ENCODE measurements at places on chromosomes 7 and 10.

DNA sequence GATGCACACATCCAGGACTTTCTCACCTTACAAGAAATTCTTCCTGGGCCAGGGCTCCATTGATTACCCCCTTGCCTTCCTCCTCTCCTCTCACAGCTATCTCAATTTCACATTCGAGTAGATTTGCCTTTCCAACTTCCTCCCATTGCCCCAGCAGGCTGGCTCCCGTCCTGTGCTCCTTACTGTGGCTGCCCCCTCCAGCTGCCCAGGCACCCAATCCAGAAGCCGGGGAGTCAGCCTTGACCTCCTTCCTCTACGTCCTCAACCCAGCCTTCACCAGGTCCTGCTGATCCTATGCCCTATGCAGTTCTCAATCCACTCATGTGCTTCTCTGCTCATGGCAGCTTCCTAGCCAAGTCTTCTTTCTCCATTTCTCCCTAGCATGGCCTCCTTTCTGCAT lies 85.7 kb upstream of the GPR26 start:
- no peak for DNase-seq

DNA sequence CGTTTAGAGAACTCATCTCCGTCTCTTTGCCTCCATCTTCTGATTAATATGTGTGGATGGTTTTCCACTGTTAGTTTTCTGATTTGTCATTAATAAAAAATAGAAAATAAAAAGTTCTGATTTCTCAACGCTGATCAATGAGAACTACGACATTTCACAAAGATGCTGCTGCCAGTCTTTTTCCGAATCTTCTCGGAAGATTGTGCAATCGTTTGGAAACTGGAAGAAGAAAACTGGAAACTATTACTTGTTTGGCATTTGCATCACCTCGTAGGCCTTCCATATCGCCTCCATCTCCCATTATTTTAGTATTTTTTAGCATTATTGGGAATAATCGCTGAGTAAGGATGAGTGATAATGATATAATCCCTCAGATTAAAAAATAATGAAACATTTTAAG lies 123.2 kb upstream of the KLF6 start:
- DNase-seq = no peak

DNA sequence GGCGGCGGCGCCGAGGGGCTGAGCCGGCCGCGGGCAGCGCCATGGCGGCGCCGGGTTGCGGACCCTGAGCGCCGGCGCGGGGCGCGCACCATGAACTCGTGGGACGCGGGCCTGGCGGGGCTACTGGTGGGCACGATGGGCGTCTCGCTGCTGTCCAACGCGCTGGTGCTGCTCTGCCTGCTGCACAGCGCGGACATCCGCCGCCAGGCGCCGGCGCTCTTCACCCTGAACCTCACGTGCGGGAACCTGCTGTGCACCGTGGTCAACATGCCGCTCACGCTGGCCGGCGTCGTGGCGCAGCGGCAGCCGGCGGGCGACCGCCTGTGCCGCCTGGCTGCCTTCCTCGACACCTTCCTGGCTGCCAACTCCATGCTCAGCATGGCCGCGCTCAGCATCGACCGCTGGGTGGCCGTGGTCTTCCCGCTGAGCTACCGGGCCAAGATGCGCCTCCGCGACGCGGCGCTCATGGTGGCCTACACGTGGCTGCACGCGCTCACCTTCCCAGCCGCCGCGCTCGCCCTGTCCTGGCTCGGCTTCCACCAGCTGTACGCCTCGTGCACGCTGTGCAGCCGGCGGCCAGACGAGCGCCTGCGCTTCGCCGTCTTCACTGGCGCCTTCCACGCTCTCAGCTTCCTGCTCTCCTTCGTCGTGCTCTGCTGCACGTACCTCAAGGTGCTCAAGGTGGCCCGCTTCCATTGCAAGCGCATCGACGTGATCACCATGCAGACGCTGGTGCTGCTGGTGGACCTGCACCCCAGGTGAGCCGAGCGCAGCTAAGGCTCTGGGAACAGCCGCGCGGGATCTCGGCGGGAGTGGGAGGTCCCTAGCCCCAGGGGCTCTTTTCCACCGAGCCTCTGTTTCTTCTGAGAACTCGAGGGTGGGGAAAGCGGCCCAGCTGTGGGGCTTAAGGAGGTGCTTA lies at the start of gene GPR26:
Gene GPR26 (plus strand): TSS at position 38 of the 919 bp plus-strand sequence. CDS start 53 bp downstream, at position 91.
- no peak for DNase-seq

- no peak for DNase-seq
Measured at GRCh38 chr10:50152792-50153272, 85.1 kb downstream of the WASHC2A start.

GRCh38 chr7:146690987-146691386 lies 574.4 kb downstream of the CNTNAP2 start:
- no peak for DNase-seq

GRCh38 chr10:14306190-14306589 lies 24.5 kb downstream of the FRMD4A start:
- DNase-seq = peak; percentile 6

DNA sequence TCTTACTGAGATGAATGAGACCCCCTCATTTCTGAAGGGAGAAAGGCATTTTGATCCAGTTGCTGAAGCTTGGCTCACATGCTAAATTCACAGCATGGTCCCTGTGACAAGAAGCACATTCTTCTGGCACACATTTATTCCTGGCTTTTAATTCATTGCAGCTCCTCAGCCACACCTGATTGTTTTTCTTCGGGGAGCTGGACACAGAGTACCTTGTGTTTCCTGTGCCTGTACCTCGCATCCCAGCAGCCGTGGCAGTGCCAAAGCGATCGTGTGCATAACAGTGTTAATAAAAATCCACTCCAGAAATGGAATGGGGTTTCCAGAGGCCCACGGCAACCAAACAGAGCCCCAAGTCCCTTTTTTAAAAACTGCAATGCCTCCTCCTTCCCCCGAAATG lies 615.3 kb upstream of the MGMT start:
- DNase-seq = no peak

DNA sequence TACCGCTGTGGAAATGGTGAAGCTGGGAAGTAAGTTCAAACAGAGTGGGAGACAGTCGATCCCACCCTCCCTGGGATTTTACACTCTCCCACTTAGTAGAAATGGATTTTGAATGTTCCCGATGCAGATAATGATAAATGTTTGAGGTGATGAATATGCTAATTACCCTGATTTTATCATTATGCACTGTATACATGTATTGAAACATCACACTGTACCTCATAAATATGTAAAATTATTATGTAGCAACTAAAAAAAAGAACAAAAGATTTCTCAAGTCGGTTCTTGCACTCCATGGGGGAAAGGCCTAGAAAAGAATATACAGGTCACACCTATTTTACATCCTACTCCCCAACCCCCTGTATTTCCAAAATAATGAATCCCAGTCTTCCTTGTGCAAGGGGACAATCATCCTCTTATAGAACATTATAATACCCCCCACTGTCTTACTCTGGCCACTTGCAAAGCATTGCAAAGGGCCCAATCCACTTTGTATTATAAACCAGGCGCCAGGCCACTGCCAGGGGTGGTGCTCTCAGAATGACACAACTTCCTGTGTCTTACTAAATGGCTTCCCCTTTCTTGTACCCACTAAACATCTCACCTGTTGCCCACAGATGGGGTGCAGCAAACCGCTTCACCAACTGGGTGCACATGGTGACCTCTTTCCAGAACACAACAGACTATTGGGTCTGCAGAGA lies 20.6 kb upstream of the OR2AE1 start:
- DNase-seq = no peak

DNA sequence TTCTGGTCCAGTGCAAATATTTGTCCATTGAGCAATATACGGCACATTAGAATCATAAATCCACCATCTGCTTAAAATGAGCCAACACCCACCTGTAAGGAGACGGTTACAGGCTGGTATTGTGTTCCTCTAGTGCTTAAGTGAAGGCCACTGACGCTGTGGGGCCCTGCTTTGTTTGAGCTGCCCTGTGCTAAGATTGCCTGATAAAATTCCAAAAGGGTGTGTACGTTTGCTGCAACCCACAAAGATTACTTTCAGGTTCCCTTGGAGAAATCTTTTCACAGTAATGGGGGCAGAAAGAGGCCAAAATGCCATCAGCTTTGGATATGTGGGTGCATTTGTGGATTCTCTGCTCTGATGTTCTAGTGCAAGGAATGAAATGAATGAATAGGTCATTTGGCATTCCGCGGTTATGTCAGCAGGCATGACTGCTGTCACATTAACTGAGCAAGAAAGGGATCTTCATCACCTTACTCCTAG lies 34.4 kb downstream of the AGR3 start:
- no peak for DNase-seq
